ENCODE measurements at places on chromosomes 7 and 10.

DNA sequence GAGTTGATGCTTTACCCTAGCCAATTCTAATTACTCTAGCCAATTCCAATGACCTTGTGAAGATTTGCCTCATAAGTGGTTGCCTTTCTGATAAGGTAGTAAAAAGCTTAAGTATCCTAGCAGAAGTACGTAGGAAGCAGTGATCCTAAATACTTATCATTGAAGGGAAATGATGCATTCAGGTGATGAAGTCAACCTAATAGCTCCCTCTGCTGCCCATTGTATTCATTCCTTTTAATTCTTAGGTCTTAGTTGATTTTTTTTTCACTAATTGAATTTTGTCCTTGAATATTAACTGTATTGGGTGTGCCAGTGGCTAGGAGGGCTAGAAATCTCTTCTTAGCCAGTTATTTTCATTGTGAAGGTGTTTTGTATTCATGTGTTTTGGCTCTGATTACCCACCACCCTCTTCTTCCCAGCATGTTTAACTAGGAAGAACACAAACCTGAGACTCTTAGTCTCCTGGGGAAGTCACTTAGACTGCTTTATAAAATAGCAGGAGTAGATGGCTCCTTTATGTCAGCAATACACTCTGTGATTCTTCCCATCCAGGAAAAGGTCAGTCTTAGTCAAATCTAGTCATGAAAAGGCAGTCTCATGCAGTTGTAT is 46.3 kb downstream of the PLEKHA8 start:
- no peak for DNase-seq

- DNase-seq, result no peak
Measured at GRCh38 chr7:29421010-29421956, 142.4 kb upstream of the PRR15 start.

DNA sequence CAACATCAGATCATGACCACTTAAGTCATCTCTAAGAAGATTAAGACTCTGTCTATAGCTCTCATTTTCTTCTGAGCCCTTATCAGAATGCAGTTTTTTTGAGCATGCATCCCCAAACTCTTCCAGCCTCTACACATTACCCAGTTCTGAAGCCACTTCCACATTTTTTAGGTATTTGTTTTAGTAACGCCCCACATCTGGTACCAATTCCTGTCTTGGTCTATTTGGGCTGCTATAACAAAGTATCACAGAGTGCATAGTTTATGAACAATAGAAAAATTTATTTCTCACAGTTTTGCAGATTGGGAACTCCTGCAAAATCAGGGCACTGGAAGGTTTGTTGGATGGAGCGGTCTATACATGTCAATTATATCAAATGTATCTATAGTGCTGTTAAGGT is 107.7 kb upstream of the KCND2 start:
- DNase-seq, result no peak

DNA sequence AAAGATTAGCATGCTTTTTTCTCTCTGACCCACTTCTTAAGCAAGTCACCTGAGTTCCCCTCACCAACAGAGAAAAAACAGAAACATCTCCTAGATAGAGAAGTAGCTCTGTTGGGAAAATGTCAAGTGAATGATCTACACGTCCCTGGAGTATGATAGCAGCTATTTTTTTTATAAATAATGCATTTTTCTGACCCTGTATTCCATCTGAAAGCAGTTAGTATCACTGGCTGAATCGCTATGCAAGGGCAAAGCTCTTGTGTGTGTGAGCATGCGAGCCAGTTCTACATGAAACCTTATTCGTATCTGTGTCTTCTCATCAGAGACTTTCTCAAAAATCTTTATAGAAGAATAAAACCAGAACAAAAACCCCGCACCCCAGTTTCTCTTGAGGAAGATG is 8.2 kb downstream of the ANKMY2 start:
- no peak for DNase-seq

DNA sequence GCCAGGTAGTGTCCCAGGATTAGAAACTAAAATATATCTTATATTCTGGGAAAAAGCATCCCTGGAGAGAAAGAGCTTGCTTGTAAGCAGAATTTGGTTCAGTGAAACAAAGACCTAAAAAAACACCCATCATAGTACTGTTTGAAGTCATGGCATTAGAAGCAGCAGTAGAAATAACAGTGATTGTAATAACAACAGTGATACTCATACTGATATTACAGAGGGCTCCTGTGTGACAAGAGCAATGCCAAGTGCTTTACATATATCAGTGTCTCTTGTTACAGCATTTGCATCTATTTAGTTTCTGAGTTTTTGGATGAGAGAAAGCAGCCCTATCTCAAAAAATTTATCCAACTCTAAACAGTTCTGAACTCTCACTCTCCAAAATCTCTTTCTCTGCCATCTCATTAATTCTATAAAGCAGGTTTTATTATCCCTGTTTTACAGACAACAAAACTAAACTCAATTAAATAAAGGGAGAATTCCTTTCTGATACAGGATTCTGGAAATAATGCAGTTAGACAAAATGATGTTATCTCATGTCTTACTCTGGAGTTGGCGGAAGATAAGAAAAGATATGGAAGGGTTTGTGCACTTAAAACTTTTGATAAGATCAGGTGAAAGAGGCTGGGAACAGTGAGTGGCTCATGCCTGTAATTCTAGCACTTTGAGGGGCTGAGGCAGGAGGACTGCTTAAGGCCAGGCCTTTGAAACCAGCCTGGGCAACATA is 146.5 kb upstream of the AOAH start:
- no peak for DNase-seq
